Hematopoietic multipotent progenitor cell treated with erythropoietin and hydrocortisone succinate and interleukin-3 and kit ligand, for 8 days (in vitro differentiated cells): ENCODE measurements at places on chromosomes 7 and 10.

DNA sequence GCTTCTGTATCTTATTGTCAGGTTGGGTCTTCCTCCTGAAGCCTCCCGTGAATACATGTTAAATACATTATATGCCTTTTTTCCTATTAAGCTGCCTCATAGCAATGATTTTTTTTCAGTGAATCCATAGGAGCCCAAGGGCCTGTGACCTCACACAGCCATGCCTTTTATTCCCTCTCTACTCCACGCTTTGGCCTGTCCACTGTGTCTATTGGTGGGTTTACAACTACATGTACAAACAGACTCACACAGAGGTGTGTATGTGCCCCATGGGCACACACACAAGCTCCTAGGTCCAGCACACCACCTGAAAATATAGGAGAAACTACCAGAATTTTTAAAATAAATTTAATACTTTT, 560.4 kb downstream of the IPMK start:
- no peak for DNase-seq

DNA sequence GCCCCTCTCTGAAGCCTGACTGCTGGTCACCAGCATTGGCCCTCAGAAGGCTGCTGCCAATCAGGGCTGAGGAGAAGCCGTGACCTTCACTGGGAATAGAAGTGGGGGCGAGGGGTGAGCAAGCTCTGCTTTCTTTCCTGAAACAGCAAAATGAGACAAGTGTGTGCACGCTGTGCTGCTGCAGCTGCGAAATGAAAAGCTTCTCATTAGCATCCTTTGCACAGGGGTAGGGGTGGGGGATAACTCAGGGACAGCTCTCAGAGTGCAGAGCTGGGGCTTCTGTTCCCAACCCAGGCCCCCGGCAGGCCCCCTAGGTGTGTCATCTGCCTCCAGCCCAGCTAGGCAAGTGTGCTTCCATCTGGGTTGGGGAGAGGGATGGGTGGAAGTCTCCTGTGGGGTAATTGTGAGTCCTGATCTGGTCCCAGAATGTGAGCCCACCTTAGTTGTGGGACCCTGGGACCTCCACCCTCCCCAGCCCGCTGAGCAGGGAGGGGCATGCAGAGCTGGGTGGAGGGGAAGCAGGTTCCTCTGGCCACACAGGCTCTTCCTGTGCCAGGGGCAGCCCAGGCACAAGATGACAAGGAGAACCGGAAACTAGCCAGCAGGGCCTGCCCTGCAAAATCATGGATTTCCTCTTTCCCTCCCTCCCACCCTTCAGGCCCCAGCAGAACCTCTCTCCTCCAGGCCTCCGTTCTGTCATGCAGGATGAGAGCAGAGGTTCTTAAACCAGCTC, 22.2 kb downstream of the ZNF467 start:
- DNase-seq, result no peak

DNA sequence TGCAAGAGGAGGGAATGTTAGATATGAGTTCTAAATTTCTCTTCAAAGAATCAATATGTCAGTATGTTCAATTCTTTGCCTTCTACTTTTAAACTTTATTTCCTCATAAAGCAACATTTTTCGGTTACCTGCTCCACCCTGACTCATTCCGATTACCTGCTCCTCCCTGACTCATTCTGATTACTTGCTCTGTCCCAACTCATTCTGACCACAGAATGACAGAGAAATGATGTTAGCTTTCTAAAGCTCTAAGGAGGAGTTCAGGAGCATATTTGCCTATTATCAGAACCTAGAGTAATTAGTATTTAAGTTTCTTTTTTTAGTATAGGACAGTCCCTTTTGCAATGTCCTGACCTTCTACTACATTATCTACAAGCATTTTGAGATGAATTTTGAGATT, 24.5 kb upstream of the PPP1R9A start:
- DNase-seq, result no peak

GRCh38 chr10:87942884-87943527, 79.6 kb downstream of the PTEN start:
- DNase-seq, result no peak

DNA sequence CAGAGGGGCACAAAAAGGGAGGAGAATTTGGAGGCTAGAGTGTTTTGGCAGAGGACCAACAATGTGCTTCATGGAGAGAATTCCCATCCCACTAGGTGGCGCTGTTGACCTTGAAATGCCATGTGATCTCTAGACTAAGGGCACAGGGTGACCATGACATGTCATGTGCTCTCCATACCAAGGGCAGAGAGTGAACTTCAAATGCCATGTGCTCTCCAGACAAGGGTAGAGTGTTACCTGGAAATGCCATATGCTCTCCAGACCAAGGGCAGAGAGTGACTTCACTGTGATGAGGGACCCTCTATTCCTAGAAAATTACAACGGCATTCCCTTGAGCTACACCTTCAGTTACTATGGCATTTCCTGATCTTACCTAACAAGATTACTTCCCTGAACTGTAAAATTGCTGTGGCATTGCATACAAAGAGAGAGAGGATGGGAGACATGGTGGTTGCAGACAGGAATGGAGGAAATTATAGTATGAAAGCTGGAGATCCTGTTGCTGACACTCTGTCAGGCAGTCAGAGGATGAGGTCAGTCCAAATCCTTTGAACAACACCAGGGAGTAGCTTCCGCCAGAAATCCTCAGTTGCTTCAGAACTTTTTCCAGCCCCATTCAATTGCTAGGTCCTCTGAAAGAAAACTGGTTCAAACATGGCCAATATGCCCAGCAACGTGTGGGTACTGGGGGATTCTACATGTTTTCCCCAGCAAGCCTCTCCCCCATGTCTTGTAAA, 60.9 kb upstream of the ACSM6 start:
- peak; percentile 95 for DNase-seq

- DNase-seq, result no peak
Observed at GRCh38 chr10:15808204-15808797, 52.0 kb downstream of the MINDY3 start.

GRCh38 chr10:94803307-94803706, 40.8 kb downstream of the CYP2C19 start:
- DNase-seq, result no peak

DNA sequence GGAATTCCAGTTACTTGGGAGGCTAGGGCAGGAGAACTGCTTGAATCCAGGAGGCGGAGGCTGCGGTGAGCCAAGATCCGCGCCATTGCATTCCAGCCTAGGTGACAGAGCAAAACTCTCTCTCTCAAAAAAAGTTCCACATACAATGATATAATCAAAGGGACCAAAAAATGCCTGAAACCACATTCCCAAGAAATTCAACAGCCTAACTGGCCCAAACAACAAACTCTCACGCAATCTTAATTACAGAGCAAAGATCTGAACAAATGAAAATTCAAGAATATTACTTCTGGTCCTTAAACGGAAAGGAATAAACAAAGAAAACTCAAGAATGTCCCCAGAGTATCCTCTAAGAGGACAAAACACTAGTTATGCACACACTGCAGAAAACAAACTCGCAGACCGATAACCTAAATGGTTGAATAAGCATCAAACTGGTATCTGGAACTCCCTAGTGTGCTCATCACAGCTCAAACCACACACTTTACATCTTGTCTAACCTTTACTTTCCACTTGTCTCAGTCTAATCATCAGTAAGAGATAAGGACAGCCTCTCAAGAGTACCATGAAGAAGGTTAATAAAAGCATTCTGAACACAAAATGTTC, 3.7 kb downstream of the OGA start:
- peak; percentile 33 for DNase-seq

- DNase-seq, result no peak
Observed at GRCh38 chr10:70694418-70695141, 22.3 kb downstream of the ADAMTS14 start.
